Suprapubic skin (tissue), 4 donors: ENCODE measurements at places on chromosomes 5 and 9. TPM values are rescaled to one million over a fixed set of nuclear protein-coding genes. Genes with fewer than 3 reads are reported as not detected.

VCAN gene
- 30.3 TPM for total RNA-seq

DNA sequence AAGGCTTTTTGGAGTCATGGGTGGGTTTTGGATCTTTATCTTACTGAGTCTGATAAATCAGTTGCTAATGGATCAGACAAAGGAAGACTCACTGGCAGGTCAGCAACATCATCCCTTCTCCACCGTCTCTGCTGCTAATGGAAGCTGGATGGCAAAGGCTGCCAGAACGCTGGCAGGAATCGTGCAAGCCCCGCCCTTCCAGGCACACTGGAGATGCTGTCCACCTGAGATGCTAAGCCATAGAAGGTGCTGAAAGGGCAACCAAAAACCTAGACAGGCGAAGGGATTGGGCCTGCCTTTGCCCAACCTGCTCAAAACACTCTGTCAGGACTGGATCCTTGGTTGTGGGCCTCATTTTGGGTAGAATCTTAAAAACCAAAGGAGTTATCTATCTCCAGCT is 139.5 kb upstream of the FSTL4 start:
- no peak overlapping the region for H3K27ac ChIP-seq
- H3K4me3 ChIP-seq = no peak overlapping the region
- H3K36me3 ChIP-seq = no peaks in the 10 kb centered on the region
- DNase-seq = no peak
- H3K27me3 ChIP-seq = peaks cover 6% of the 10 kb centered on the region

DNA sequence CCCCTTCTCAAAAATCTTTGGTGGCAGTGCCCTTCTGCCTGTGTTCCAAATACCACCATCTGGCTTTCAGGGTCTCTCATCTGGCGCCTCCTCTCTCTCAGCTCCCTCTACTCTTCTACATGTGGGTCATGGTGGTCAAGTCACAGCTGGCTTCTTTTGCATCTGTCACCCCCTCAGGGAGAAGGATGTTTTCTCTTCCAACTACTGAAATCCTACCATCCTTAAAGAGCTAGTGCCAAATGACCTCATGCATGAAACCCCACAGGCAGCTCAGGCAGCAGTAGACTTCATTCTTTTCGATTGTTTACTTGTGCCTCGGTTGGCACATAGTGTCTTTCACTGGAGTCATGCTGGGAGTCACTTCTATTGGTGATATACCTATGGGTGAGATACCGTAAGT is 219.2 kb downstream of the DCP2 start:
- no peak overlapping the region for H3K27ac ChIP-seq
- no peaks in the 10 kb centered on the region for H3K36me3 ChIP-seq
- H3K4me1 ChIP-seq = peaks cover 20% of the 10 kb centered on the region
- H3K27me3 ChIP-seq = no peaks in the 10 kb centered on the region

DNA sequence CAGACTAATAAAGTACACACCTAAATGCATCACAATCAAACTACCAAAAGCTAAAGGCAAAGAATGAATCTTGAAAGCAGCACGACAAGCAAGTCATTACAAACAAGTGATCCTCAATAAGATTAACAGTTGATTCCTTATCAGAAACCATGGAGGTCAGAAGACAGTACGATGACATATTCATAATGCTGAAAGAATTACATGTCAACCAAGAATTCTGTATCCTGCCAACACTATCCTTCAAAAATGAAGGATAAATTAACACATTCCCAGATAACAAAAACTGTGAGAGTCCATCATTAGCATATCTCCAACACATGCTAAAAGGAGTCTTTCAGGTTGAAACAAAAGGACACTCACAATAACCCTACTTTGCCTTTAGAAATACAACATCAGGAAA is 39.4 kb downstream of the NR3C1 start:
- peaks cover 16% of the 10 kb centered on the region for H3K4me1 ChIP-seq
- H3K27ac ChIP-seq = no peak overlapping the region
- peaks cover 3% of the 10 kb centered on the region for H3K36me3 ChIP-seq
- DNase-seq = no peak

DNA sequence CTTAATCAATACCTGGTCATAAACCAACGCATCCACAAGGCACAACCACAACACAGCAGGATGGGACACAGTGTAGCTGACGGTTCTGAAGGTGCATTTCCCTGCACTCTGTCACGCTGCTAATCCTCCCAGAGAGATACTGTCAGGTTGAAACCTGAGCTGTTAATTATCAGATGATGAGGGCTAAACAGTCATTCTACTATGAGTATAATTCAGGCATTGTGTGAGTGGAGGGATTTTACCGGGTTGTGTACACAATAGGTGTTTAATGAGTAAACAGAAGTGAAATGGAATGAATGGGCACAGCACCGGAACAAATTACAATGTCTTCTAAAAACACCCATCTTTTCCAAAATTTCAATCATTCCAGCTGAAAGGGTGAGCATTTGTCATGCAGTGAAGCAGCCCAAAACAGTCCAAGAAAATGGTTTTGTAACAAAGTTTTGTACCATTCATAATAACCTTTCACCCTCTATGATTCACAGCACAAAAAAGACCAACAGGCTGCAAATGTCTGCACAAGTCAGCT is 71.5 kb downstream of the ABCA1 start:
- no peak overlapping the region for H3K27ac ChIP-seq
- peaks cover 34% of the 10 kb centered on the region for H3K36me3 ChIP-seq
- DNase-seq = no peak
- H3K4me1 ChIP-seq = peaks cover 36% of the 10 kb centered on the region

TRIP13 gene
- total RNA-seq = 1.1 TPM

SLC26A2 gene
- total RNA-seq = 29.9 TPM

PHF24 gene
- 1.4 TPM for total RNA-seq

SPATA31A3 gene
- total RNA-seq = not detected

CDX1 gene
- not detected for total RNA-seq

DNA sequence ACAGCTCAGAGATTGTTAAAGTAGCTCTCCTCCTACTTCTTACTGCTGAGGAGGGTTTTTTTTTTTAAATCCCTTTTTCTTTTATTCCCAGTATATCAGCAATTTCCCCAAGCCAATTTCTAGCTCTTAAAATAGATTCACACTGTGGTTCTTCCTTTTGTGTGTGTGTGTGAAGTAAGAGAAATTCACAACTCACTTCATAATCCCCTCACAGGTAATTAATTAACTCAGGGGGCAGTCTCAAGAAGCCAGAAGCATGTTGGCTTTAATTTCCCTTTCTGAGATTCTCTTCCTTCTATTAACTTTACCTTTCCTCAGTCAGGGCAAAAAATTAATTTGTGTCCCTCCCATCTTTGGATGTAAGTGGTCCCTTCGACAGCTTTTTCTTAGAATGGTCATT is 71.0 kb upstream of the HMHB1 start:
- no peak overlapping the region for H3K4me3 ChIP-seq
- no peak overlapping the region for H3K27ac ChIP-seq
- no peaks in the 10 kb centered on the region for H3K36me3 ChIP-seq
- no peak for DNase-seq

HNRNPK gene
- 538 TPM for total RNA-seq

GRCh38 chr5:159928122-159928909 is 12.0 kb downstream of the ADRA1B start:
- H3K27ac ChIP-seq = no peak overlapping the region
- H3K4me3 ChIP-seq = no peak overlapping the region
- no peak for DNase-seq
- H3K36me3 ChIP-seq = no peaks in the 10 kb centered on the region

GRCh38 chr5:30676223-30676840 is 517.2 kb upstream of the CDH6 start:
- no peaks in the 10 kb centered on the region for H3K27me3 ChIP-seq
- no peaks in the 10 kb centered on the region for H3K4me1 ChIP-seq
- H3K36me3 ChIP-seq = no peaks in the 10 kb centered on the region
- no peak for DNase-seq

DNA sequence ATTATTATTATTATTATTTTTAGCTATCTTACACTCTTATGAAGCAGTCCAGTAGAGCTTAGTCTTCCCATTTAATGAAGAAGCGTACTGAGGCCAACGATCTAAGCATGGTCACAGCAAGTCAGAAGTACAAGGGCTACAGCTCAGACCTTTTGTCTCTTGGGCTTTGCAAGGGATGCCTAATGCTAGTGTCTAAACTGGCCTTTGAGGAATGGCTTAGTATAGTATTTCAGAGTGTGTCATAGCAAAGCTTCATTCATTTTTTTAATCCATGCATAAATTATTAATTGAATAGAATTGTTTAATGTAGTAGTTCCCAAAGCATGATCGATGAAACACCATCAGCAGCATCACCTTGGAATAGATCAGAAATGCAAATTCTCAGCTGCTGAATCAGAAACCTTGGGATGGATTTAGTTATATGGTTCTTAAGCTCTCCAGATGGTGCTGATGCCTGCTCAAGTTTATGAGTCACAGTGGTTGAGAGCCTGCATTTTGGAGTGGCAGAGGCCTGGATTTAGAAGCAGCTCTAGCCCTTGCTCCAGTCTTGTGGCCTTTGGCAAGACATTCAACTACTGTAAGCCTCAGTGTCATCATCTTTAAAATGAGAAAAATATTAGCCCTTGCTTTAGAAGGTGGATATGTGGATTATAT is 6.1 kb downstream of the IL12B start:
- no peak overlapping the region for H3K4me3 ChIP-seq
- H3K36me3 ChIP-seq = no peaks in the 10 kb centered on the region
- peaks cover 14% of the 10 kb centered on the region for H3K27me3 ChIP-seq
- no peak for DNase-seq

DNA sequence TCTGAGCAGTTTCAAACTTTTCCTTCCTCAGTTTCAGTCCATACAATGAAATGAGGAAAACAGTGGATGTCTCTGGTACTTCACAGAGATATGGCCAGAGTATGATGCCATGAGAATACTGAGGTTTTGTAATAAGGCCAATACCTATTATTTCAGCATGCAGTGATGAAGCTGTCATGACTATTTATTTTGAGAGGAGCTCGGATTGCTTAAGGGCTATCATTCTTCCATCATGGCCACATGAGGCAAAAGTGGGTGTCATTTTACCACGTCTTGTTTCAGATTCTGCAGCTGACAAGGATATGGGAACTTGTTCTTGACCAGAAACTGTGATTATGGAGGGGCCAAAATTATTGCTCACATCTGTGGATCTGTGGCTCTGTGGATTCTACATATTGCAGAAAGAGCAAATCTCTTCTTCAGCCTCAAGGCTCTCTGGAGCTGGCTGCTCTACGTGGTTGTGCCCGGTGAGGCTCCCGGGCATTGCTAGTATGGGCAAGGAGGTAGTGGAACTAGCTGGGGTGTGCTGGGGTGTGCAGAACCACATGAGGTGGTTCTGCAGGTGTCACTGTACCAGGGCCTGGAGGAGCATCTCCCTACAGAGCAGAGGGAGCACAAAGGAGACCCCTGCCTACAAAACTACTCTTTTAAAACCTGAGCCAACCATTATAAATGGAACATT is 180.3 kb downstream of the SEMA6A start:
- no peaks in the 10 kb centered on the region for H3K27me3 ChIP-seq
- no peak overlapping the region for H3K4me3 ChIP-seq
- no peaks in the 10 kb centered on the region for H3K36me3 ChIP-seq
- no peak for DNase-seq
- no peak overlapping the region for H3K27ac ChIP-seq

F2RL1 gene
- total RNA-seq = 100 TPM

RETREG1 gene
- 26.1 TPM for total RNA-seq

DNA sequence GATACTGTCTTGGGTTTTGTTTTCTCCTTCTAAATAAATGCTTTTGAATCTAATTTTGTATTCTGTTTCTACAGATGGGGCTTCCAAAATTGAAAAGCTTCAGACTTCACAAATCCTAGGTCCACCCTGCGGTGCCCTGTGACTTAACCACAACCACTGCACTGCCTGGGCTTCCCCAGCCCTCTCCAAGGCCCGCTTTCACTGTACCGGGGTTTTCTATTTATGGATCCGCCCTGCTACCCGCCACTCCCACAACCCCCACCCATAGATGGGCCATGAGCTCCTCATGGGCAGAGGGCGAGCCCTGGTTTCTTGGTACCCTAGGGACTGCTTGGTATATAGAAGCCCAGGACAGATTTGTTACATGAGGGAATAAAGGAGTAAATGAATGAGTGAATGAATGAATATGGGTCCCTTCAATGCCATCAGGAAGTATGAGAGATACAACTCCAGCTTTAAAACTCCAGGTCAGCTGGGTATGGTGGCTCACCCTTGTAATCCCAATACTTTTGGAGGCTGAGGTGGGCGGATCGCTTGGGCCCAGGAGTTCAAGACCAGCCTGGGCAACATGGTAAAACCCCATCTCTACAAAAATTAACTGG is 39.8 kb upstream of the NEK6 start:
- H3K27ac ChIP-seq = peak overlapping the region; percentile 28
- peaks cover 50% of the 10 kb centered on the region for H3K4me1 ChIP-seq
- H3K4me3 ChIP-seq = no peak overlapping the region
- peak; percentile 34 for DNase-seq
- H3K36me3 ChIP-seq = no peaks in the 10 kb centered on the region

DNA sequence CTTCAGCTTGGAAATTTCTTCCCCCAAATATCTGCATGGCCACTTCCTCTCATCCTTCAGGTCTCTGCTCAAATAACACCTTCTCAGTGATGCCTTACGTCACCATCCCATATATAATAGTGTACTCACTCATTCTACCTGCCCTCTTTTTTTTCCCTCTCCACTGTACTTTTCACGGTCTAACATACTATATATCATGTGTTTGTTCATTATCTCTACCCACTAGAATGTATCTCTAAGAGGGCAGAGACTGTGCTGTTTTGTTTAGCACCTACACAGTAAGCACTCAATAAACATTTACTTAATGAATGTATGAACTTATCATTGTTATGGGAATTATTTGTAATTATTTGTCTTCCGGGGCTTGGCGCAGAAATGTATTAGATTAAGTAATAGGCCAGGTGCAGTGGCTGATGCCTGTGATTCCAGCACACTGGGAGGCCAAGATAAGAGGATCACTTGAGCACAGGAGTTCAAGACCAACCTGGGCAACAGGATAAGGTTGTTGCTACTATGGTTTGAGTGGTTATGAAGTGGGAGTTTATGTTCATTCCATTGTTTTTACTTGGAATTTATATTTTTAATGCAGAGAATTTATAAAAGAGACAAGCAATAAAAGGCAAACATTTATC is 6.0 kb upstream of the IL13 start:
- H3K4me1 ChIP-seq = peaks cover 15% of the 10 kb centered on the region
- H3K27ac ChIP-seq = no peak overlapping the region
- H3K36me3 ChIP-seq = no peaks in the 10 kb centered on the region
- no peak for DNase-seq
- H3K27me3 ChIP-seq = peaks cover 31% of the 10 kb centered on the region
- no peak overlapping the region for H3K4me3 ChIP-seq

MYMK gene
- not detected for total RNA-seq
